Activated T-cell treated with anti-CD3 and anti-CD28 coated beads, Interleukin-2, amount 50 U/mL, for 4 hours (primary cell): ENCODE measurements at places on chromosomes 12 and 14. TPM values are rescaled to one million over a fixed set of nuclear protein-coding genes. Genes with fewer than 3 reads are reported as not detected.

Gene CFAP251
- total RNA-seq = 0.82 TPM

Gene CLEC2A
- total RNA-seq = not detected

DNA sequence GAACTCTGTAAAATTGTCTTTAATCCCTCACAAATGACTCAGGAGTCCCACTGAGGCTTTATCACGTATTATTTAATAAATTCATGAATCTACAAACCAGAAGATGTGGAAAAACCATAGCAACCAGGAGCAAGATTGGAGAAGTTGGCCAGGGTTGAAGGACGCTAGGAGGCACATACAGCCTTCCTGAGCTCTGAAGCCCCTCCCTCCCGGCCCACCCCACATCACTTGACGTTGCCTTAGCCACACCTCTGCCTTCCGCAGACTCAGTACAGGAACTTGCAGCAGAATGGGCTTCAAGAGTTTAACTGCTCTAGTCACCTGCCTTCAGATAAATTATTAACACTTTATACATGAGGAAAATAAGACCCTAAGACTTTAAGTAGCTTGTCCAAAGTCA, 33.9 kb downstream of the SLC35F4 start:
- no peak for DNase-seq

- no peak for DNase-seq
Measured at GRCh38 chr14:35879654-35880249, 53.6 kb downstream of the BRMS1L start.

Gene PLEK2
- 1.8 TPM for total RNA-seq

- DNase-seq = no peak
Measured at GRCh38 chr12:117489671-117490070, 128.2 kb upstream of the NOS1 start.
